ENCODE measurements at places on chromosomes 1 and 21.

- no peak for DNase-seq
These were observed 27.2 kb downstream of the BCL9 start for GRCh38 chr1:147568551-147568950.

GRCh38 chr1:35637401-35637809, 3.9 kb downstream of the PSMB2 start:
- peak; percentile 14 for DNase-seq

DNA sequence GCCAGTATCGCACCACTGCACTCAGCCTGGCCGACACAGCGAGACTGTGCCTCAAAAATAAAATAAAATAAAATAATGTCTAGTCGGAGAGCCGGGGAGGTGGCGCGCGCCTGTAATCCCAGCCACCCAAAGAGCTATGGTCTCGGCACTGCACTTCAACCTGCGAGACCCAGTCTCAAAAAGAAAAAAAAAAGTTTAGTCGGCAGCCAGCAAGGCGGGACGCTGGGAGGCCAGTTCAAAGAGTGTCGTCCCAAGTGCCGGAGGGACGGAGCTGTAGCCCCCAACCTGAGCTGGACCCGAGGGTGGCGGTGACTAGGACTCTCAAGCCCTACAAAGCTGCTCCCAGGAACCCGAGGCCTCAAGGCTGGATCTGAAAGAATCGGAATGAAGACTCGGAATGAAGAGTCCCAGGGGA, 632 bp upstream of the FALEC start:
- no peak for DNase-seq

- DNase-seq = peak; percentile 22
These were observed 63.9 kb downstream of the CSMD2 start for GRCh38 chr1:34101151-34101550.

- no peak for DNase-seq
These were observed 53.6 kb downstream of the CHODL start for GRCh38 chr21:18298228-18298627.

DNA sequence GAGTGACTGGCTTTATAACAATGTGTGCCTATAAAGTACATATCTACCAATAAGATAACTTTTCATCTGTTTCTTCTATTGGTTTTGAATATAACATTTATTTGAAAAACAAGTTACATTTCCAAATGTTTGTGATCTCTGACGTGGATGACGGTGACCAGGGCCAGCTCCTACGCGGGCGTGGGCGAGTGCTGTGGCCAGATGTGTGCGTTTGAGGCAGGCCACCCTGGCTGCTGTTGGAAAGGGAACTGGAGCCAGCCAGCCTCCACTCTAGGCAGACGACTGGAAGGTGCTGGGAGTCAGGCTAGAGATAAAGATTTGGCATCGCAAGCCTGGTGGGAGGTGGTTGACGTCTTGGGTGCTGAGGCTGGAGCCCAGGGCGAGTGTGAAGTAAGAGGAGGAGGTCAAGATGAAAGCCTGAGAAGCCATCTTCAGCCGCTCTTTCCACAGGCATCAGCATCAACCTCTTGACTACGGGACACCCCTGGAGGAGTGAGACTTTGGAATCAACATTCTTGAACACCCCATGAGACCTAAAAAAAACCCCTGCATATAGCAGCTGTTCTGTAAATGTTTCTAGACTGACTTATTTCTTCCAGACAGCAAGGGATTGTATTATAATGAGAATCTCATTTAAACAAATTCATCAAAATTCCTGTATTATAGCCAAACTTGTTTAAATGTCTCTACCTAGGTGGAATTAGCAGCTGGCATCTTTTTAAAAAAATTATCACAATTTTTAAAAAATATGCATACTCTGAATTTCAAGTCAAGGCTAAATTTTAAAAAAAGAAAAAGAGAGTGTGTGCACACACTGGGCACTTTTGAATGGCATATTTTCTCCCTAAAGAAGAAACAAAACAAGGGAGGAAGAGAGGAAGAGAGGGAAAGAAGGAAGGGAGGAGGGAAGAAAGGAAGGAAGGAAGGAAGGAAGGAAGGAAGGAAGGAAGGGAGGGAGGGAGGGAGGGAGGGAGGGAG, 112.5 kb upstream of the SLC44A3 start:
- no peak for DNase-seq

- DNase-seq = no peak
These were observed 7.5 kb downstream of the HPCAL4 start for GRCh38 chr1:39683591-39684312.

- DNase-seq = peak; percentile 27
These were observed 47.9 kb upstream of the VCAM1 start for GRCh38 chr1:100671601-100672000.

GRCh38 chr1:197868751-197869489, 33.5 kb upstream of the C1orf53 start:
- peak; percentile 42 for DNase-seq

GRCh38 chr1:157910270-157910669, 68.7 kb upstream of the CD5L start:
- DNase-seq = no peak

- DNase-seq = no peak
These were observed 8.6 kb downstream of the E2F2 start for GRCh38 chr1:23522244-23522982.

- DNase-seq = peak; percentile 54
These were observed 13.8 kb upstream of the NASP start for GRCh38 chr1:45569962-45570581.

Data from GM04504 (cell line).